ENCODE measurements at places on chromosomes 13 and 19.

DNA sequence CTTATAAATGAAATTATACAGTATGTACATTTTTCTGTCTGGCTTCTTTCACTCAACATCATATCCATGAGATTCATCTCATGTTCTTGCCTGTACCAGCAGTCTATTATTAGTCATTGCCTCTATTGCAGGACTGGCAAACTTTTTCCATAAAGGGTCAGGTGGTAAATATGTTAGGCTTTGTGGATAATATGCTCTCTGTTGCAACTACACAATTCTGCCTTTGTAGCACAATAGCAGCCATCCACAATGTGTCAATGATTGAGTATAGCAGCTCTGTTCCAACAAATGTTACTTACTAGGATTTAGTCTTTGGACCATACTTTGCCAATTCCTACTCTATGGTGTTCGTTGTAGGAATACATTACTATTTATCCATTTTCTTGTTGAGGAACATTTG, 304.4 kb downstream of the DCT start:
- no peak for DNase-seq

DNA sequence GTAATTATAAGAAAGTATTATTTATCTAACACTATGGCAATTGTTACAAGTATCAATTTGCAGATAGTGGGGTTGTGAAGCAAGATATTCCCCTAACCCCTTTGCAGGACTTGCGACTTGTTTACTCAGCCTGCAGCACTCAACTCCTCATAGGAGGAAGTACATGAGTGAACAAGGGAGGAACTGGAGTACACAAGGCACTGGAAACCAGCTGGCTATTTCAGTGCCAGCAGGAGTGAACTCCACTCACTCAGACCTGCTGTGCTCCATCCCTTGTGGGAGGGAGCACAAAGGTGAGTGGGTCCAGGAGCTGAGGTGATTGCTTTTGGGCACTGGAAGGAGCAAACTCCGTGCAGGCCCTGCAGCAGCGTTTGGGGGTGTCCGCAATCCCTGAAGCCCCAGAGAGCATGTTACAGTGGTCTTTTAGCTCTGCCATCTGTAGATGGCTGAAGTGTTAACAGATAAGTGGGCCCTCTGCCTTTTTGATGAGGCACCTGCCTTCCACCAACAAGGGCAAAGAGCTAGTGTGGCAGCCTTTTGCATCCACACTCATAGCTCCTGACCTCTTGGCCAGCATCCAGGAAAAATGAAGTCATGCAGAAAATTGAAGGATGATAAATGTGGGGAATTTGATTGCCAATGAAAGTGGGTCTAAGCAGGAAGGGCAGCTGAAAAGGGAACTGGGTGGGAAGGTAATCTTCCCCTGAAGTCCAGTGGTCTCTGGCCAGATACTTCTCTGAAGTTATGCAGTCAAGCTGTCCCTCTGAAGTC, 802.2 kb upstream of the MIR17HG start:
- DNase-seq = no peak

- no peak for DNase-seq
These were observed 170.4 kb upstream of the UBL3 start for GRCh38 chr13:30020726-30021312.

DNA sequence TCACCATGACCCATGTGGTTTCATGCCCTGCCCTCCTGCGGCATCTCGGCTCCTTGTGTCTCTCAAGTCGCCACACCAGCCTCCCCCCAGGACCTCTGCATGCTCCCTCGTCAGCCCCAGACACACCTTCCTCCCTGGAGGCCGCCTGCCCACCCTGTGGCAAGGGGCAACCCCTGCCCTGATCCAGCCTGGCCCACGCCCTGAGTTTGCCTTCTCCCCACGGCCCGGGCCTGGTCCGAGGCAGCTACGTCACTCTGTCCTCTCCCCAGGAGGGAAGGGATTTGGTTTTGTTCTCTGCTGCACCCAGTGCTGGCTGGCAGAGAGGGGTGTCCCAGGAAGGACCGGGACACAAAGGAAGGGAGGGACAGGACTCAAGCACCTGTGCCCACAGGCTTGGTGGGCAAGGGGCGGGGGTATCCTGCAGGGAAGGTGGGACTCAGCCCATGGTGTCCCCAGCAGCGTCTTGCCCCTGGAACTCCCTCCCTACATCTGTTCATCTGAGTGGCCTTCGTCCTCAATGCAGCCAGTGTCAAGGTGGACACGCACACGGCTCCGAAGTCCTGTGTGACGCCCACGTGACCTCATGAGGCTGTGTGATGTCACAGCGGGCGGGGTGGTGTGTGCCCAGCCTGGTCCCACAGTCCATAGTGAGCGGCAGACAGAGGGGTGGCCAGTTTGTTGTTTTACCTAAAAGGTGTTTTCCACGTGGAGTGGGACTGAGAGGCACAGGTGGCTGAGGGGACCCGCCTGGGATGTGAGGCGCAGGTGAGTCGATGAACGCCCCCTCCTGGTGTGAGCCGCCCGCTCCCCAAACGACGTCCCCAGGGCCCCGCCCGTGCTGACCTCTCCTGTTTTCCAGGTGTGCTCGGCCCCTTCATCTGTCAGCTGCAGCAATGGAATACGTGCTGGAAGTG, at the start of gene TEX29:
TSS of gene TEX29 (plus strand) at position 645 of the 914 bp plus-strand sequence. CDS start at position 894, 249 bp downstream.
- DNase-seq = peak; percentile 53

- peak; percentile 41 for DNase-seq
These were observed 199.0 kb downstream of the KATNAL1 start for GRCh38 chr13:30108216-30108912.

GRCh38 chr13:28666897-28667488, 8.1 kb downstream of the POMP start:
- no peak for DNase-seq

DNA sequence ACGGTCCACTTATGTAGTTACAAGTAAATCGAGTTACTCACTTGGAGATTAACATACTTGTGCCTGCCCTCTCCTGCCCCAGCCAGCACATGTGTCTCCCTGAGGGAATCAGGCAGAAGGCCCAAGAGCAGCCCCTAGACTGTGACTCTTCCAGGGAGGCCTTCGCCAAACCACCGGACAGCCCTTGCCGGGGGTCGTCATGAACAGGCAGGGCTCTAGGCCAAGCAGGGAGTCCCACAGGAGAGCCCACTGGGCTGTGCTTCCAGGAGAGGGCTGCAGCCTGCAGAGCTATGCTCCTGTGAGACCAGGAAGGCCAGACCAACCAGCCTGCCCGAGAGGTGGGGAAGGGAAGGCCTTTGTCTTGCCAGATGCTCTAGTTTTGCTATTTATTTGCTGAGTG, 283.3 kb downstream of the FOXO1 start:
- DNase-seq = no peak

DNA sequence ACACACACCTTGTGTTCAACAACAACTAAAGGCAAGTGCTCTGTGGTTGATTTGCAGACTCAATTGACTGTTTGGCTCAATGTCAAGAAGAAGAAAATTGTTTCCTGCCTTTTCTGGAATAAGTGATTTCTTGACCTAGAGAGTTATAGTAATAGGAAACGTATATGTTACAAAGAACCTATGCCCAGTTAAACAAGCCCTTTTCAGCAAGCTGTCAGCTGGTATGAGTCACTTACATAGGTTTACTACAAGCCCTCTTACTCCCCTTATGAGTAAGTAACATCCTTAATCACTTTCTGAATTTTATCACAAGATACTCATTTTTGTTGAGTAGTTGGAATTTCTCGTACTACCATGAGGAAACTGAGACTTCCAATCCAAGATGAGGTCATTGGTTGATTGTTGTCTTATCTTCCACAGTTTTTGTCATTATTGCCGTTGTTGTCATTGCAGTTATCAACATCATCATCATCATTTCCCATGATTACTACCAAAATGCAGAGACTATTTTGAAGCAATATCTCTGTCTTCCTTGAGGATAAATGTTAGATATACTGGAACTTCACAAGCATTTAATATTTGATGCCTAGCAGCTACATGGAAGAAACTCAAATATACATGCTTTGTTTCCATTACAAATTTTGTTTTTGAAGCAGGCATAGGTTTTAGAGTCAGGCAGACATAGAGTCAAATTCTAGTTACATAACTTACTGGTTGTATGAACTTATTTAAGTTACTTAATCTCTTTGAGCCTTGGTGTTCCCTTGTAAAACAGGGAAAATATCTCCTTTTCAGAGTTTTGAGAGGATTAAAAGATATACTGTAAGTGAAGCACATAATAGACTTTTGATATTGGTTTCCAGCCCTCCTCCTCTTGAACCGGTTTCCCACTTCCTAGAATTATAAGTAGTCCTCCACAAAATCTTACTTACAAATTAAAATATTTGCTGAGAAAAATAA, 106.0 kb downstream of the RAP2A start:
- DNase-seq = no peak

GRCh38 chr13:24491845-24492244, 20.7 kb downstream of the PARP4 start:
- DNase-seq = no peak

DNA sequence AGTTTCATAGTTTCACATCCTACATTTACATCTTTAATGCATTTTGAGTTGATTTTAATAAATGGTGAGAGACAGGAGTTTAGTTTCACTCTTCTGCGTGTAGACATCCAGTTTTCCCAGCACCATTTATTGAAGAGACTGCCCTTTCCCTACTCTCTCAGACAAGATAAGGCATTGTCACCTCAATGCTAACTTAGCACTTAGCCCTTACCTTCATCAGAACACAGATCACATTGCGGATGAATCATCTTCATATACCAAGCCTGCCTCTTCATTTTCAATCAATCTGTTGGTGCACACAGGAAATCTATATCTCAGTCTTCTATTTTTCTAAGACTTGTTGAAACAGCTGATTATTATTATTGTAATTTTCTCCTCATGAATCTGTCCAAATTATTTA, 396.6 kb upstream of the NBEA start:
- DNase-seq = no peak

DNA sequence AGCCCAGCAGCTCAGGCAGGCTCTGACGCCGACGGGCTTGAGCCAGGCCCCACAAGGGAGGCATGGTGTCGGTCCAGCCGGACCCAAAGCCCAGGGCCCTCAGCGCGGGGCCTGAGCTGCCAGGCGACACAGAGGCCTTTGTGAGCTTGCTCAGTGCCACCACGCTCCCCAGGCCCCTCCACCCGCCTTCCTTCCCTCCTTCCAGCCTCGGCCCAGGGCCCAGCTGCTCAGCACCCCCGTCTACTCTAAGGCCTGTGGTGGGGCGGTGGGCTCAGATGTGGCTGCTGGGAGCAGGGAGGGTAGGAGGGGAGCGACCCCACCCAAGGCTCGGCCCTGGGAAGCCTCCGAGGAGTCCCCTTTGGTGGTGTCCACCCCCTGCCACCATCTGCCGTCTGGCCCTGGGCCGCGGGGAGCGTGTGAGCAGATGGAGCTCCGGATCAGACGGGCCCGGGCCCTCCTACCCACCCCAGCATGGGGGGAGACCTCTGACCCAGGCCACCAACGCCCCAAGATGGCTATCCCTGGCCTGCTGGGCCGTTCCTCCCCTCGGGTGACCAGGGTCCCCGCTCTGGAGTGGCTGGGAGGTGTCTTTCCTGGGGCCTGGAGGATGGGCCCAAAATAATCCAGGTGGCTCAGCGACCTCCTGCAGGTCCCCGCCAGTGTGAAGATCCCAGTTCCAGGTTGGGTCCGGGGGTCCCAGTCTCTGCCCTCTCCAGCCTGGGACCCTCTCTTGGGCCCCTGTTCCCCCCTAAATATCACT, 7.8 kb downstream of the ZBTB7A start:
- DNase-seq = peak; percentile 59

- DNase-seq = no peak
These were observed 372 bp downstream of the DNAAF3 start for GRCh38 chr19:55165952-55166529.

GRCh38 chr19:18704971-18705370, 21.5 kb downstream of the CRTC1 start:
- no peak for DNase-seq

DNA sequence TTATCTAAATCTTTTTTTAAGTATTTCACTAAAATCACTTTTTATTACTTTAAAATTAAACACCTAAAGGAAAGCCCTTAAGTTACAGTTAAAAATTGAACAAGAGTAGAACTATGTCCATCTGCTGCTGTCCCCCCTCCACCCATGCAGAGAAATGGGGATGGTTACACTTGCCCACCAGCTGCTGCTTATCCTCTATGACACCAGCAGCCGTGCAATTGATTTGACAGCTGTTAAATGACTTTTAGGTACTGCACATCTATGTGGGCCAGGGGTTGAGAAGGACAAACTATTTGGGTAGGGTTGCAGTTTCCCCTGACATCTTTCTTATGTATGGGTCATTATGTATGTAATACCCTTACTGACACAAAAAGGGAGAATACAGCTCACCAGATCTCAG, 77.2 kb downstream of the TBC1D4 start:
- no peak for DNase-seq
